ENCODE measurements at places on chromosomes 3 and 15.

DNA sequence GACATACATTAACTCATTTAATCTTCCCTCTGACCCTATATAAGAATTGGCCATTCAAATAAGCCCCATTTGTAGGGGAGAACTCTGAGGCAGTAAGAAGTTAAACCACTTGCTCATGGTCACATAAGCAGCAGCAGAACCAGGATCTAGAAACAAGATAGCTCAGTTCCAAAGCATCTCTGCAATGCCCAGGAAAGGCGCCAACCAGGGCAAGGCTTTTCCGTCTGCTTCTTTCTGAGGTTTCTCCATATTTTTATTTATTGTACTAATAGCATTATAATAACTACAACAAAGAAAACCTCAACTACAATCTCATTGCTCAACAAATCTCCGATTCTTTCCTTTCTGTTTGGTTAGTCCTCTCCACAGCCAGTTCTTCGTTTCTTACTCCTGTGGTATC is 4.3 kb upstream of the UBE2E2 start:
- DNase-seq = no peak

DNA sequence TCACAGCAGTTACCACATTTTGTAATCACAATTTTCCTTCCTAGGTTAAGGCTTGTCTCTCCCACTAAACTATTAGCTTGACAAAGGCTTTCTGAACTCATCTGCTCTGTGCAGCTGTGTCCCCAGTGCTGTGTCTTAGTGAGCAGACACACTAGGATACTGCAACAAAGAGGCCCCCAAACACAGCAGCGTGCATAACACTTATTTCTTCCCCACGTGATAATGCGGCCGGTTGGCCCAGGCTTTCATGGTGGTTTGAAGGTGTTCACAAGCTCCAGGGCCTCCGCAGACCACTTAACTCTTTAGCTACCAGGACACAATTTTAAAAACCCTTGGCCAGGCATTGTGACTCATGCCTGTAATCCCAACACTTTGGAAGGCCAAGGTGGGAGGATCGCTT is 2.2 kb upstream of the HDAC11 start:
- DNase-seq = no peak

- DNase-seq = no peak
These were observed 28.5 kb downstream of the EFCAB12 start for GRCh38 chr3:129399895-129400357.

- no peak for DNase-seq
These were observed 427.1 kb upstream of the C2CD4B start for GRCh38 chr15:62591842-62592838.

- DNase-seq = no peak
These were observed 208.9 kb downstream of the RSL24D1 start for GRCh38 chr15:54987881-54988280.

DNA sequence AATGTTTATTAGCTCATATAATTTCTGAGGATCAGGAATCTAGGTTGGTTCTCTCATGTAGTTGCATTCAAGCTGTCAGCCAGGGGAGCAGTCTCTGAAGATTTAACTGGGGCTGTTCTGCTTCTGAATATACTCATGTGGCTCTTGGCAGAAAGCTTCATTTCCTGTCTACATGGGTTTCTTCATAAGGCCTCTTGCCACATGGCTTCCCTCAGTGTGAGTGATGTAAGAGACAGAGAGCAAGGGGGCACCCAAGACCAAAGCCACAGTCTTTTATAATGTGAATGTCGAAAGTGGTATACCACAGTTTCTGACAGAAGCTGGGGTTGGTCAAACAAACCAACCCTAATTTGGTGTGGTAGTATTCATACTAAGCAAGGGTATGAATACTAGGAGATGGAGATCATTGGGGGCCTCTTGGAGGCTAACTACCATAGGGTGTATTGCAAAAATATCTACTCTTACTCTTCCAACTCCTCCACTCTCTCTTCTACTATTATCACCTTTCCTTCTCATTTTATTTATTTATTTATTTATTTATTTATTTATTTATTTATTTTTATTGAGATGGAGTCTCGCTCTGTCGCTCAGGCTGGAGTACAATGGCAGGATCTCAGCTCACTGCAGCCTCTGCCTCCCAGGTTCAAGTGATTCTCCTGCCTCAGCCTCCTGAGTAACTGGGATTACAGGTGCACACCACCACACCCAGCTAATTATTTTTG is 123.8 kb downstream of the B3GALNT1 start:
- no peak for DNase-seq

- DNase-seq = no peak
These were observed 61.4 kb downstream of the SH3BP5 start for GRCh38 chr3:15271030-15271429.

GRCh38 chr3:13878281-13879101 is 1.4 kb downstream of the WNT7A start:
- DNase-seq = peak; percentile 56

- no peak for DNase-seq
These were observed 15.4 kb upstream of the STARD5 start for GRCh38 chr15:81339321-81339720.

DNA sequence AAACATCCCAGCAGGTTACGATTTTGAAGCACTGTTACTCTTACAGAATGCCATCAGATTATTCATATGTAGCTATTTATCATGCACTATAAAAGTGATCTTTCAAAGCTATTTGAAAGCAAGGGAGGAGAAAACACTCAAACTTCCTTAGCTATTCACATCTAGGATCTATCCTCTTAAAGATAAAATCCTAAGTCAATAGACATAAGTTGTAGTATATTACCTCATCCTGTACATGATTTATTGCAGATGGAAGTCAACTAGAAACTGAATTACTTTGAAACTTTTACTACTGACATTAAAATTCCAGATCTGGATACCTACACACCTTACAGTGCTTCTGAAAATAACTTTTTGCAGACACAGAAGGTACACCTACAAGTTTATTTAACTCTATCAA is 197.2 kb downstream of the MEIS2 start:
- no peak for DNase-seq

- DNase-seq = no peak
These were observed 17.9 kb downstream of the LIPH start for GRCh38 chr3:185534511-185534910.

- DNase-seq = no peak
These were observed 75.8 kb downstream of the RORA start for GRCh38 chr15:61153291-61153690.

- DNase-seq = no peak
These were observed 15.3 kb downstream of the ABTB1 start for GRCh38 chr3:127688022-127688415.

DNA sequence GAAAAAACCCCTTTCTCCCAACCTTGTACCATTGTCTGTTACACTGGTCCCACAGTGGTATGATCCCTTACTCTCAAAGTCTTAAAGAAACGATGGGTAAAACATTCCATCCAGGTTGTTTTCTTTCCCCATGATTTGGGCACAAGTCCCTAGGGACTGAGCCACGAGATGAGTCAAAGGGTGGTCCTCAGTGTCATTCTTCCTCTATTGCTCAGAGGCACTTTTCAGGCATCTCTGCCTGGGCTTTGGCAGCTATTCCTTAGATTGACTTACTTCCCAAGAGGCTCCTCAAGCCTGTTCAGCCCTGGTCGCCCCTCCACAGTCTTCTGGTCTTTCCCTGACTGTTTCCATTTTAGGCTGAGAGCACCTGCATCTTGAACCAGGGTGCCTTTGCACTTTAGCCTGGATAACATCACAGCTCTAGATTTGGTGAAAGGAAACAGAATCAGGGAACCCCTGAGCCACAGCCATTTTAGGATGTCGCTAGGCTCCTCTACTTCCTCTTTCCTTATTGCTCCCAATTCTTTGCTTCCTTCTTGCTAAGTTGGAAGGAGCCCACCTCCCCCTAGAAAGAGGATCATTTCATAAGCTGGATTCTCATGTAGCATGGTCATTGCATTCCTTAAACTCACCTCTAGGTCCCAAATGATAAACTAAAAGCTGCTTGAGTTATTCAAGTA is 131.0 kb upstream of the TPRG1 start:
- DNase-seq = no peak
